Glomerular endothelial cell (primary cell): ENCODE measurements at places on chromosomes 3 and 15.

DNA sequence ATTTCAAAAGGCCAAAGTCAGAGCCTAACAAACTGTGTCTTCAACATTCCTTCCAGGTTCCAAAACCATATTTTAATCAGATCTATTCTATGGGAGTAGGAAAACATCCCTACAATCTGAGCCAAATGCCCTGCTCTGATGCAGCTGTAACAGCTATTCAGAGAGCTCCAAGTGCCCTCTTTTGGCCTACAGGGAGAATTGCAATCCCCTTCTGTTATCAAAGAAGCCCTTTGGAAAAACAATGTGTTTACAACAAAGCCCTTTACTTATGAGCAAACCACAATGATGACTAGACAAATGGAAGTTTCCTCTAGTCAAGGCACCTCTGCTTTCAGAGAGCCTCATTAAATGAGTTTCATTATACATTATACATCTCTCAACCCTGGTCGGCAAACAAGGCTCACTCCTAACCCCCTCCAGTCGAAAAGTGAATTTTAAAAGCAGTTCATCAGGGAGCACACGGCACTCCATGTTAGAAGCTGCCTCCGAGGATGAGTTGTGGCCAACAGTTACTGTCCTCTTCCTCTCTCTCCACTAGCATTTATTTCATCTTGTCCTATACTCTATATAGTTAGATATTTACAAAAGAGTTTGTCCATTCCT, 42.6 kb upstream of the TMCO5A start:
- DNase-seq, result no peak

- no peak for DNase-seq
Measured at GRCh38 chr3:72655723-72656122, 192.5 kb downstream of the SHQ1 start.

GRCh38 chr3:115666920-115667737, 43.8 kb downstream of the GAP43 start:
- DNase-seq, result no peak

GRCh38 chr15:43872416-43873020, 45.7 kb downstream of the WDR76 start:
- peak; percentile 50 for DNase-seq

DNA sequence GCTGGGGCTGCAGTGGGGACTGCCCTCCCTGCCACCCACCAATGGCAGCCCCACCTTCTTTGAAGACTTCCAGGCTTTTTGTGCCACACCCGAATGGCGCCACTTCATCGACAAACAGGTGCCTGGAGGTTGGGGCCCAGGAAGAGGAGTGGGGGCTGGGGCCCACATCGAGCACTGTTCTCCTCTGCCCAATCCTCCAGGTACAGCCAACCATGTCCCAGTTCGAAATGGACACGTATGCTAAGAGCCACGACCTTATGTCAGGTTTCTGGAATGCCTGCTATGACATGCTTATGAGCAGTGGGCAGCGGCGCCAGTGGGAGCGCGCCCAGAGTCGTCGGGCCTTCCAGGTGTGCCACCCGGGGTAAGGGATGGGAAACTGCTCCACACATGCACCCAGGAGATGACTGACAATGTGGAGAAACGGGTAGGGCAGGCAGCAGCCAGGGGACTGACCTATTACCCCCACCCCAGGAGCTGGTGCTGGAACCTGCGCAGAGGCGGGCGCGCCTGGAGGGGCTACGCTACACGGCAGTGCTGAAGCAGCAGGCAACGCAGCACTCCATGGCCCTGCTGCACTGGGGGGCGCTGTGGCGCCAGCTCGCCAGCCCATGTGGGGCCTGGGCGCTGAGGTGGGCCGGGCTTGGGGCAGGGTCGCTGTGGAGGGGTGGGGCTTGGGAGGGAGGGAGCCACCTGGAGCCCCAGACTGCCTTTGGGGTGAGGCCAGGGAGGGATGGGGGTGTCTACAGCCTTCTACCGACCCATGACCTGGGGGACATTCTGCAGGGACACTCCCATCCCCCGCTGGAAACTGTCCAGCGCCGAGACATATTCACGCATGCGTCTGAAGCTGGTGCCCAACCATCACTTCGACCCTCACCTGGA, 22.9 kb downstream of the NBEAL2 start:
- no peak for DNase-seq
